Stimulated activated CD4-positive, alpha-beta T cell treated with anti-CD3 and anti-CD28 coated beads, TNF-alpha, amount 100 ng/mL, for 24 hours (primary cell): ENCODE measurements at places on chromosomes 1 and 21.

GRCh38 chr1:216653001-216653400, 70.2 kb downstream of the ESRRG start:
- no peak for DNase-seq

DNA sequence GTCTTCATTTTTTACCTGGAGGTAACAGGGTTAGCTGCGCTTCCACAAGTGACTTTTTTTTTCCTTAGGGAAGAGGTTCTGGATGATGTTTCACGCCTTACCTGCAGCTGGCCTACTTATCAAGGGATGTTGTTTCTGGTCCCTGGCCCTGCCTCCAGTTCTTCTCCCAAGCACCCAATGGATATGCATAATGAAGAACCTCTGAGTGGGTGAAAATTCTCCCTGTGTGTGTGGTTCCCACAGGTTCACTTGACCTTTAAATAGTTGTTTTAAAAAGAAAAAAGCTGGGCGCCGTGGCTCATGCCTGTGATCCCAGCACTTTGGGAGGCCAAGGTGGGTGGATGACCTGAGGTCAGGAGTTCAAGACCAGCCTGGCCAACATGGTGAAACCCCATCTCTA, 31.8 kb upstream of the DPT start:
- no peak for DNase-seq

DNA sequence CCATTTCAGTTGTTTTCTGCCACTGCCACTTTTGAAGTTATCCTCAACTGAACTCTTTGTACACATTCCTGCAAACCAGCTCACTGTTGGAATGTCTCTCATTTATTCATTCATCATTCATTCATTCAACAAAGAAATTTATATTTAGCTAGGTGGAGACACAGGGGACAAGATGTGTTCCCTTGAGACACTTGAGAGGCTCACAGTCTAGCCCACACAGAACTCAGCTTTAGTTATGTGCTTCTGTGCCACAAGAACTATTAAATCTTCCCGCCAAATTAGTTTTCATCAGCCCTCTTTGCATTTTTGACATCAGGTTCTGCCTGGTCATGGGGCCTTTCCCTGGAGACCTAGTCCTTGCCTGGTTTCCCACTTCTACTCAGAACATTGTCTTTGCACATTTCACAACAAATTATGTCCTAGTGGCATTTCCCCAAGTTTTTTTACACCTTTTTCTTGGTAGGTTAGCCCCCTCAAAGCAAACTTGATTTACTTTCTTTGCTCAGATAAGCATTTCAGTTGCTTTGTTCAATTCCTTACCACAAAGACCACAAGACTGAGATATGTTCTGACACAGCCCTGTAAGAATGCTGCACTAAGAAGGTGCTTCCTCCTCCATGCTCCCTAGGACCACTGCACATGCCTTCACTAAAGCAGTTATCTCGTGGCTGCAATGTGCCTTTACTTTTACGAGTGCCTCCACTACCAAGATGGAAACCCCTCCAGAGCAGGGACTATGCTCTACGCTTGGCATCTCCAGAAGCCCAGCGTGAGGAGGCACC, 31.0 kb downstream of the ILDR2 start:
- no peak for DNase-seq

DNA sequence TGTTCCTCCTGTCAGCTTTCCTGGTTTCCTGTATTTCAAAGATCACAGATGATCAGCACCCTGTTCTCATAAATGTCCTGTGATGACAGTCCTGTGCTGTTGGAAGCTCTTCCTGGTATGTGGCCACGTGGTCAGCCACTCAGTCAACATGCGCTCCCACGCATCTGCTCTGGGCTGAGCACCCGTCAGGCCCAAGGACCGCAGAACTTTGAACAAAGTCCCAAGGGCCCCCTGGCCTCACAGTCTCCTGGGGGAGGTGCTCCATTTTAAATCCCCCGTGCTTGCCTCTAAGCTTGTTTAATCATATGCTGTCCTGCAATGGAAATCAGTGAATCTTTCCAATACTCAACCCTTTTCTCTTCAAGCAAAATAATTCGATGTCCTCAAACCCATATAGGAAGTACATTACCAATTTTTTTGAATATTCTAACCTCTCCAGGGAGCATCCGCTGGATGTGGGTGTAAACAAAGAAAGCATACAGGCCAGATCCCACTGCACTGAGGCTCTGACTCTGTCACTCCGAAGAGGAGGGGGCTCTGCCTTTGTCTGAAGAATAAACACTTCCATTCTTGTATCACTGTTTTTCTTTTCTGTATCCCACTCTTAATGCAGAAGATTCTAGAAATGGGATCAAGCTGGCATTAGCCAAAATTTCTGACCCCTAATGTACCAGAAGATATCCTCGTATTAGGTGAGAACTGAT, 250.3 kb downstream of the SDCCAG8 start:
- no peak for DNase-seq

DNA sequence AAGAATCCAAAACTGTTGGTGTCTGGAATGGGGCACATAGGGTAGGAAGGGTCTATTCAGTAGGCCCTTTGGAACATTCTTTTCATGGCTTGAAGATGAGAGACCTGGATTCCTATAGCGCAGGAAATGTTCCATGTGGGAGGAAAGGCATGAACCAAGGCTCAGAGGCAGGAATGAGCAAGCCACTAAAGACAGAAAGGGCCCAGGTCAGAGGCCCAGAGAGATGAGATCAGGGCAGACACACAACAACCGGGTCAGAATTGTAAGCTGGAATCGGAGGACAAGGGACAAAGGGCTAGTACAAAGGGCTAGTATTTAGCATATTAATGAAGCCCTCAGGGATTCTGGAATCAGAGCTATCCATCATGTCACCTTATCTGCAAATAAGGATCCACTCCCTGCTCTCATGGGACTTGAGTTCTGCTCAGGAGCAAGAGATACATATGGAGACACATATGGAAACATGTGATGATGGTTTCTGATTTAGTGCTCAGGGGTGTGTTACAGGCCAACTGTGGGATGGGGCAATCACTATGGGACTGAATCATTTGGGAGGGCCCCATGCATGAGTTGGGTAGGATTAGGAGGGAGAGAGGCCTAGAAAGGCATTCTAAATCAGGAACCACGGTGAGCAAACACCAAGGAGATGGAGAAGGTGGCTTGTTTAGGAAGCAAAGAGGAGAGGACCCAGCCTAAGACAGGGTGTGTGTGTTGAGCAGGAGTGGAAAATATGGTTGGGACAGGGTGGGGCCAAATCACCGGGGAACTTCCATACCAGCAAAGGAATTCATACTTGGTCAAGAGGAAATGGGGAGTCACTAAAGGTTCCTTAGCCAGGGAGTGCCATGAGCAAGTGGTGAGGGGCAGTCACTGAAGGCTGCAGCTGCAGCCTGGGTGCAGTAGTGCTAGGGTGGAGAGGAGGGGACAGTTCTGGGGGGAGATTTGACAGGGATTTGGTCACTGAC, 8.6 kb downstream of the NECTIN4 start:
- DNase-seq, result no peak

- no peak for DNase-seq
These were observed 113.3 kb upstream of the PTGFR start for GRCh38 chr1:78377356-78377928.

DNA sequence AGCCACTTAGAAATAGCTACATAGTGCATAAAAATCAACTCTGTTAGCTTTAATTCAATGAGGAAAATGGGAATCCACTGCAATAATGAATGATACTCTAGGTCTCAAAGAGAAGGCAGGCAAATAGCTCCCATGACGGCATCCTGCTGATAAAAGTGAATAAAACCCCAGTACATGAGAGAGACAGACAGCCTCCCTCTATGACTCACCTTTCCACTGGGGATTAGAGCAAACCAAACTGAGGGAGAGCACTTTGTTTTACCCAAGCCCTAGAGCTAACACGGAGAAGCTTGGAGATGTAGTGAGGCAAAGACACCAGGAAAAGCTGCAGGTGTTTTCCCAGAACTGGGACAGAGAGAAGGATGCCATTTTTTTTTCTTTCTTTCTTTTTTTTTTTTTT, 621.9 kb downstream of the LRRIQ3 start:
- no peak for DNase-seq

DNA sequence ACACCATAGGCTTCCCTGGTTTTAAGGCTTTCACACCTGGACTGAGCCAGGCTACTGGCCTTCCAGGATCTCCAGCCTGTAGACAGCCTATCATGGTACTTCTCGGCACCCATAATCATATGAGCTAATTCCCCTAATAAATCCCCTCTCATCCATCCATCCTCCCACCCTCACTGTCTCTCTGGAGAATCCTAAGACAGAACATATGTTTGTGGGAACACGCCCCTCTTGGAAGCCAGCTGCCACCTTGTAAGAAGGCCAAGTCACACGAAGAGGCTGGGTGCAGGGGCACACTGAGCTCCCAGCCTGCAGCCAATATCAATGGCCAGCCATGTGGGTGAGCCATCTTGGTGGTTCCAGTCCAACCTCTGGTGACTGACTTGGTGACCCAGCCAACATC, 7.4 kb downstream of the CLCC1 start:
- DNase-seq, result no peak

- DNase-seq, result peak; percentile 21
These were observed 7.0 kb downstream of the KRTAP10-8 start for GRCh38 chr21:44618909-44619308.

DNA sequence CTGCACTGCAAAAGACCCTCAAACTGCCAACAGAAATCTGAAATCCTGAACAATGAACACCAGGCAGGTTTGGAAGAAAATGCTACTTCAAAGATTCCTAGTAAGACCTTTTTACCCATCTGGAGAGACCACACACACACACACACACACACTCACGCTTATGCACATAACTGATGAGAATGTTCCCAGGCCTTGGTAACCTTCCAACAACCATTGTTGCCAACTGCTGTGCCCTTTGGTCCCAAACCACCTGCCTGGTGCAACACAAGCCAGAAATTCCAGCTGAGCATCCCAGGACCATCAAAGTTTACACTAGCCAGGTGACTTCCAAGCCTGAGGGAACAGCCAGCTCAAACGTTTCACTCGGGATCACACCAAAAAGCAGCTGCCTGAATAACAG, 56.9 kb downstream of the SEC16B start:
- no peak for DNase-seq

GRCh38 chr1:119286587-119287181, 81.9 kb upstream of the HAO2 start:
- peak; percentile 1 for DNase-seq

- no peak for DNase-seq
These were observed 23.0 kb upstream of the SLAMF1 start for GRCh38 chr1:160669802-160670201.

DNA sequence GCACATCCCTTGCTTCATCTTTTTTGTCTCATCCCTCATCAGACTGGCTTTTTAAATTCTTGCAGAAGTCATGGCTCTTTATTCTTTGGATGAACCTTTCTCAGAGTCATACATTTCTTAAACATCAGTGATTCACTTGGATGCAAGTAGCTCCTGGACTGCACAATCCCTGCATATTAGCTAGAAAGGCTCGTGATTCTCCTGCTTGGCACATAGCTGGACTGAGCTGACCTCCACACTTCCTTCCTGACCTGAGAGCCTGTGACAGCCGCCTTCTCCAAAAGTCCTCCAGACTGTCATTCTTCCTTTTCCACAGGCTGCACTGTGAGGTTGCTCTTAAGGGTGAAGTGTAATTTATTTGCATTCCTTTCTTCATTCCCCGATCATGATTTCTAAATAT, 109.4 kb downstream of the RGL1 start:
- DNase-seq, result no peak

GRCh38 chr1:116126281-116126680, 15.1 kb downstream of the MAB21L3 start:
- DNase-seq, result no peak

- peak; percentile 91 for DNase-seq
These were observed at the start of gene DDI2 for GRCh38 chr1:15617173-15618076. DDI2 (plus strand) TSS chr1:15617458; CDS start chr1:15617671, 213 bp downstream.

DNA sequence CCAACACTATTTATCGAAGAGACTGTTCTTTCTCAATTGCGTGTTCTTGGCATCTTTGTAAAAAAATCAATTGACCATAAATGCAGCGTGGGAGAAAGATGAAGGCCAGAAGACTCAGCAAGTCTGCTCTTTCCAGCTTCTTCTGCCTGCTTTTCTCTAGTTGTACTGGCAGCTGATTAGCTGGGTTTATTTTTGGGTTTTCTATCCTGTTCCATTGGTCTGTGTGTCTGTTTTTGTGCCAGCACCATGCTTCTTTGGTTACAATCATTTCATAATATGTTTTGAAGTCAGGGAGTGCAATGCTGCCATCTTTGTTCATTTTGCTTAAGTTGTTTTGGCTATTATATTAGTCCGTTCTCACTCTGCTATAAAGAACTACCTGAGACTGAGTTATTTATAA, 201.8 kb upstream of the B3GALT2 start:
- no peak for DNase-seq

- no peak for DNase-seq
These were observed 348.7 kb downstream of the OMA1 start for GRCh38 chr1:58197811-58198210.

- no peak for DNase-seq
These were observed 72.1 kb downstream of the S1PR1 start for GRCh38 chr1:101308935-101309333.

- DNase-seq, result no peak
These were observed 63.0 kb downstream of the ROR1 start for GRCh38 chr1:63836830-63837229.

DNA sequence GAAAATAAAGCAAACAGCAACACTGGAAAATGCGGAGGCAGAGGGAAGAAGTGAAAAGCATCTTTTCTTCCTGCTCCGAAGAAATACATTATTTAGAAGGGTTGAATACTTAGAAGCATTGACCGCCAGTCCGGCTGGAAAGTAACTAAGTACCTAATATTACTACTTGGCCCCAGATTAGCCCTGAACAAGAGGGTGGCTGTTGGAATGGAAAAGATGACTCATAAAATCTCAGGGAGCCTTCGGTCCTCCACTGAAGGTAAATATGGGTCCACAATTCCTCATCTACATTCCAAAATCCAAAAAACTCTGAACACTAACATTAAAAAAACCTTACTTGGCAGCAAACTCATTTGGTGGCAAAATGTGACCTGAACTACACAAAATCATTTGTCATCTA, 40.1 kb downstream of the BCAR3 start:
- DNase-seq, result no peak

GRCh38 chr1:100791586-100791985, 72.0 kb downstream of the VCAM1 start:
- no peak for DNase-seq

DNA sequence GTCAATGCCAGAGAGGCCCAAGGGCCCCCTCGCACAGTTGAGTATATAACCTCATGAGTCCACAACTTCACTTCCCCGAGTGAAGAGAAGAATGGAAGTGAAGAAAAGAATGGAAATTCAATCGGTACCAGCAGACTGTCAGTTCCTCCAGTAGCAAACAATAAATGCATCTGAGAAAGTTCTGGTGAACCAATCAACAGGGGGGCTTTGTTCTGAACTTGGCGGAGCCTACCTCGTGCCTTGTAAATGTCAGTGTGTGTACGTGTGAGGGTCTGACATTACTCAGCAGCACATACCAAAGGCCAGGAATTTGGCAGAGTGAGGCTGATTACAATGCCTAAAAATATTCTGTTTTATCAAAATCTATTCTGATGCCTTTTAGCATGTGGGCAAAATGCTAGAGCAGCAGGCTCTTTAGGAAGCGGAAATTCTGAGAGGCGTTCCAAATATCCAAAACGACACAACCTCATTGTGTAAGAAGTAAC, 238.5 kb downstream of the LTN1 start:
- DNase-seq, result no peak

- DNase-seq, result no peak
These were observed 63.8 kb upstream of the C1orf87 start for GRCh38 chr1:60137406-60137805.

- DNase-seq, result no peak
These were observed 93.2 kb upstream of the KCNK2 start for GRCh38 chr1:214989341-214989740.

- no peak for DNase-seq
These were observed 4.4 kb downstream of the F13B start for GRCh38 chr1:197062692-197063091.
